ENCODE measurements at places on chromosomes 6 and 20.

DNA sequence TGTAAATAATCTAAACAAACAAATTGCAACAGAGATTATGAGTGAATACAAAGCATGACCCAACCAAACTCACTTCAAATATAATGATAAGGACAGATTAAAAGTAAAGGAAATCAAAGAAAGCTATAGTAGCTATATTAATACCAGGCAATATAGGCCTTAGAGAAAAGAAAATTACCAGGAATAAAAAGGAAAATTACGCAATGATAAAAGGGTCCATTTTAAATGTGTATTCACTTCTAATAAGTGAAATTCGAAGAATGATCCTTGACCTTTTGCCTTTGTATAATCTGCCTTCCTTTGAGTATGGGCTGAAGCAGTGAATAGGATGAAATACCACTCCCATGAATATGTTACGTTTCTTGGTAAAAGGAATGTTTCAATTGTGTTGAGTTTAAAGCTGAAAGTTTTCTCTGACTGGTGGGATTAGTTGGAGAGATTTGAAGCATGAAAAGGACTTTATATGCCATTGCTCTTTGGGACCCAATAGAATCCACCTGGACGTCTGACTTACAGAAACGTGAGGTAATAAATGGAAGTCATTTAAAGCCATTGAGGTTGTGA is 91.9 kb upstream of the HMGCLL1 start:
- no peak for DNase-seq

- no peak for DNase-seq
These were observed 63.8 kb downstream of the HECA start for GRCh38 chr6:139198529-139199288.

GRCh38 chr20:10982692-10983091 is 308.9 kb upstream of the JAG1 start:
- no peak for DNase-seq

DNA sequence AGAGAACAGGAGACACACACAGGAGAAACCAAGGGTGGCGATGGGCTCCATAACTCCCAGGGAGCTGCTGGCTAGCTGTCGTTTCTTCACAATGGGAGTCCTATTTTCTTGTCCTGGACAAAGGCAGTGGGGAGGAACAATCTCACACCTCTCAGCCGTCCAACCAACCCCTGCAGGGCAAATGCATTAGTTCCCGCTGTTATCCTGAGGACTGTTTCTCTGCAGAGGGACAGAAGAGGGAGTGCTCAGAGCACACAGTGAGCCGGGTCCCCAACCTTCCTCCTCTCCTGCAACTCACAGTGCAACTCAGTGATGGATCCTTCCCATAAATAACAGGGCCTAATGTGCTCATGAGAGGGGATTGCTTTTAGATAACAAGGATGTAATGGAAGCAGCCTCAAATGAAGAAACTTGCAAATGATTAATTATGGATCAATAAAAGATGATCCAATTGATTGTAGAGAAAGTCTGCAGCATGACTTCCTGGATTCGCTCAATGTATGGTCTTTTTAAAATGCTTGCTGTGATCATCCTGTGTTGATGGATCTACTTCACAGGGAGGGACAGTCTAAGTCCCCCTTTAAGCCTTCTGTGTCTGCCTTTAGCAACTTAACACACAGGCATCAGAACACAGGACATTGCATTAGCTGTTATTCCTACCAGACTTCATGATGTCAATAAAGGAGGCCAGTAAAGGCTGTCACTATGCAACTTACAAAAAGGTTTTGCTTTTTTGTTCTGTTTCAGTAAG is 453.4 kb upstream of the AGPAT4 start:
- DNase-seq: no peak

DNA sequence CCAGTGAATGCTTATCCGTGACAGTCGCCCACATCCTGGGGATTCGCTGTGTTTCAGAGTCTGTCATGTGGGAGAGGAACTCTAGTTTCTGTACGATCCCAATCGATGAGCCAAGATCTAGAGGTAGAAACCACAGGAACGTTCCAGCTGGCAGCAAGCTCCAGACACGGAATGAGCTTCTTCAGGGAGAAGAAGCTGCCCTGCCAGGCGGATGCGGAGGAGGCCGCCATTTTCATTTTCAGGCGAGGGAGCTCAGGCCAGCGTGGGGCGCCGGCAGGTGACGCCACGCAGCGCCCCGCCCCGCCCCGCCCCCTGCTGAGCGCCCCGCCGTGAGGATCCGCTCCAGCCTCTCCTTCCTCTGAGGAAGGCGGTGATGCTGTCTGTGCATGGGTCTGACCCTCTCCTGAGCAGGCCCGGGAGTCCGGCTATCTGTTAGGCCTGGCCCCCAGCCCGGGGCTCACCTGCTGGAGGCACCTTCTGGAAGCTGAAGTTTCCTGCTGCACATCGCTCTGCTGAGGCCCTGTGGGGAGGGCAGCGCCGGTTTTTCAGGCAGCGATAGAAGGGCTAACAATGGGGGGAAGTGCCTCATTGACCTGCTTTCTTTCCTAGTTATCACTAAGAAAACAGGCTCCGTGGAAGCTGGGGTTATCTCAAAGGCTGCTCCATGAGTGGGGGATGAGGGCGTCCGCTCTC is 147.5 kb downstream of the ERMARD start:
- no peak for DNase-seq
